ENCODE measurements at places on chromosomes 13 and 19.
A peak's percentile ranks its signal among the peaks of the same experiment; 100 is the strongest.

- DNase-seq = no peak
Measured at GRCh38 chr13:36875431-36875830, 44.6 kb downstream of the SMAD9 start.

GRCh38 chr19:5150902-5151741 is 182.2 kb downstream of the KDM4B start:
- no peak for DNase-seq

- peak; percentile 59 for DNase-seq
Measured at GRCh38 chr13:40190641-40191100, 475.8 kb downstream of the FOXO1 start.

- DNase-seq = no peak
Measured at GRCh38 chr13:99353836-99354235, 46.6 kb upstream of the GPR183 start.

DNA sequence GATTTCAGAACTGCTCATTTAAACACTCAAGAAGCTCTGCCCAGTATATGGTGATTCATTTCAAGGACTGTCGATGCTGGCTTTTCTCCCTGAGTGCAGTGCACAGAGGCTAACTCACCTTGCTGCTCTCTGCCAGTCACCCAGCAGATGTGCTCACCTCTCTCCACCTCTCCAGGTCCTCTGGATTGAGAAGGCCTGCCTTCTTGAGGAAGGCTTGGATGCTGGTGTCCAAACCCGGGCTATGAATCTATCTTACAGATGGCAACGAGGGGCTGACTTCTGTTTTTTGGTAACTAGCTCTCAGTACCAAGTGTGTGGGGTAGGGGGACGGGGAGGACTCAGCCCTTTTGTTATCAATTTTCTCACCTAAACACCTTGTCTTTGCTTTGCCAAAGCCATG is 47.6 kb downstream of the TEX29 start:
- no peak for DNase-seq

DNA sequence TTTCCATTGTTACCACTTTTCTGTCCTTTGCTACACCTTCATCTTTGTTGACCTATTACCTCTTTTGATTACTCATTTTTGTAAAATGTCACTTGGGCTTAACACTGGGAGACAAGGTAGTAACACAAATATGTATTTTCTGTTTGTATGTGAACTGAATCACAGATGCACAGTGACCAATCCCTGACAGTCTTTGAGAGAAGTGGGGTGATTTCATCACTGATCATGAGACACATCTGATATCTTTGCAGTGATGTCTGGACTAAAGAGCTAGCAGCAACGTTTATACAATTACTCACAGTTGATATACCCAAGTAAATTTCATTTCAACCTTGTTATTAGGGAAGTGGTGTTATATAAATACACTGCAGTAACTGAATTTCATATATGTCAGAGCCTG is 1397.4 kb upstream of the SPRY2 start:
- no peak for DNase-seq

- no peak for DNase-seq
Measured at GRCh38 chr19:30406220-30407067, 34.3 kb downstream of the ZNF536 start.

- DNase-seq = no peak
Measured at GRCh38 chr13:33489563-33489962, 204.0 kb upstream of the STARD13 start.

DNA sequence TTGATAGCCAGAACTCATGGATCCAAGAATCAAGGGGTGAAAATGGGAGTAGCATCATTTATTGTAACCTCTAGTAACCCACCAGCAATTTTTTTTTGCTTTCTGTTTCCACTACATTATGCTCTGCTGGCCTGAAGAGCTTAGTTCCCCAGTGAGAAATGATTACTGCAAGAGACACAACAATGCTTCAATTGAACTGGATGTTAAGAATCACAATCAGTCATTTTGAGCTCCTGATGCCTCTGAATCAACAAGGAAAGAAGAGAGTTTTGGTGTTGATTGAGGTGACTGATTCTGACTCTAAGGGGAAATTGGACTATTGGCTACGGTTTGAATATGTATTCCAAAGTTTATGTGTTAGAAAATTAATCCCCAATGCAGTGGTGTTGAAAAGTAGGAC is 1084.4 kb downstream of the SLITRK1 start:
- no peak for DNase-seq
